Retinal pigment epithelial cell (primary cell): ENCODE measurements at places on chromosomes 13 and 19.

DNA sequence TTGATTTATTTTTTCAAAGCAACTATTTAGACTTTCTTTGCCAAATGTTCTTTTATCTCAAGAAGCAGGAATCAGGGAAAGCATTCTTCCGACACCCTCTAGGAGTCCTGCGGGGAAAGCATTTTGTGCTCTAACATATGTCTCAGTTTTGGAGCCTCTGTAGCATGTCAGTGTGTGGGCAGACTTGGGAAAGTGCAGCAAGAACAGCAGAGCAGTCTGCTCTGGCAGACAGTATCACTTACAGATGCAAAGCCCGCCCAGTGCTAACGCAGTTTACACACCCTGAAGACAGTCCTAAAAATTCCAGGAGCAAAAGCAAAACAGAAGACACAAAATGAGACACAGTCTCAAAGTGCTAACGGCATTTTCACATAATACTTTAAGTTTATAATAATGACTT lies 393.5 kb downstream of the KLF12 start:
- no peak for DNase-seq

GRCh38 chr13:113586661-113587479 lies 2.3 kb downstream of the TFDP1 start:
- no peak for DNase-seq

DNA sequence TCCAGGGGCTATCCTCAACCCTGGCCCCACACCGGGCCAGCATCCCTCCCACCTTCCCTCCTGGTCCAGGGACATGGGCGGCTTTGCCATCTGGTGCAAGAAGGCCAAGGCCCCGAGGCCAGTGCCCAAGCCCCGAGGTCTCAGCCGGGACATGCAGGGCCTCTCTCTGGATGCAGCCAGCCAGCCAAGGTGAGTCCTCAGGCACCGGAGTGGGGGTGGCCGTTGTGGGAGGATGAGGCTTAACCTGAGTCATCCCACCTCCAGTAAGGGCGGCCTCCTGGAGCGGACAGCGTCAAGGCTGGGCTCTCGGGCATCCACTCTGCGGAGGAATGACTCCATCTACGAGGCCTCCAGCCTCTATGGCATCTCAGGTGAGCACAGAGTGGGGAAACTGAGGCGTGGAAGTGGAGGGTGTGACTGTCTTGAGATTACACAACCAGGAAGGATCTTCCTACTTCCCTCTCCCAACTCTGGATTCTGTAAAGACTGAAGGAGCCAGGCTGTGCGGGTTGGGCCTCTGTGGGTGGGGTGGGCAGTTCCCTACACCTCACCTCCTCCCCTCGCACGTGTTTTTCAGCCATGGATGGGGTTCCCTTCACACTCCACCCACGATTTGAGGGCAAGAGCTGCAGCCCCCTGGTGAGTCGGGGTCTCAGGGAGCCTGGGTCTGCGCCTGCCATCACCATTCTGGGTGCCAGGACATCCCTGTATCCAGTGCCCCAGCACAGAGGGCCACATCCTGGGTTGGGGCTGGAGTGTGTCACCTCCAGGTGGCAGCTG lies 3.8 kb downstream of the MVB12A start:
- no peak for DNase-seq

GRCh38 chr13:112034231-112034630 lies 32.7 kb upstream of the SOX1 start:
- no peak for DNase-seq

GRCh38 chr13:69565334-69565733 lies 542.3 kb upstream of the ATXN8OS start:
- no peak for DNase-seq
